ENCODE measurements at places on chromosomes 1 and 21. TPM values are rescaled to one million over a fixed set of nuclear protein-coding genes. Genes with fewer than 3 reads are reported as not detected.

ATP1A4 gene
- total RNA-seq = not detected

SH2D5 gene
- 3.2 TPM for total RNA-seq

DNA sequence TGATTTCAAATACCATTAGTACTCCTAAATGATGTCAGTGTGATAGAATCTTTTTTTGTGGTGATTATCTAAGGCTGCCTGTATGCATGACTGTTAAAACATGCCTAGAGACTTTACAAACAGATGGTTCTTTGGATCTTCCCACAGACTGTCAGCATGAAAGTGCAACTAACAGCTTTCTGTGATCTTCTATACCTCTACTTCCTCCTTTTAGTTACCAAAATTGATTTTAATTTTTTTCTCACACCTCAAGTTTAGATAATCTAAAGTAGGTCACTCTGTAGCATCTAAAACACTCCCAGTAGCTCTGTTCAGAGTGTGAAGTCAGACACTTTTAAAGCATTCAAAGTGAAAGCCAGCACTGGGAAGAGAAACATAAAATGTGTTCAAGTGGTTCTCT lies 534.5 kb downstream of the PTPRC start:
- no peak for DNase-seq

CLEC20A gene
- total RNA-seq = not detected

PATJ gene
- 5.0 TPM for total RNA-seq
